ENCODE measurements at places on chromosomes 6 and 20.

- no peak for DNase-seq
Observed at GRCh38 chr6:126170978-126171382, 168.9 kb upstream of the CENPW start.

- DNase-seq, result no peak
Observed at GRCh38 chr6:66897576-66897975, 1190.5 kb upstream of the EYS start.

DNA sequence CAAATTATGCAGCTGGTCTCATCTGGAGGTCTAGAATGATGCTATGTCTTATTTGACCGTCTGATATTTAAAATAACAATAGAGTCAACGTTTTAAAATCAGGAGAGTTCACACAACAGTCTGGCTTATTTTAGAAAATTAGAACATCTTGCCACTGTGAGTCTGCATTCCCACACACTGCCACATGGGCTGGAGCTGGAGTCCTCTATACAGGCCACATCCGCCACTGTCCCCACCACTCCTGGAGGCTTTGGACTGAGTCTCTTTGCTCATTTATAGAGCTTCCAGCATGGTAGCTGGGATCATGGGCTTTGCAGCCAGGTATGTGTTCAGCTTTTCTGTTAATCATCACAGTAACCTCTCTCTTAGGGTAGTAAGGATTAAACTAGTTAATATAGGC is 68.8 kb upstream of the ZNFX1 start:
- DNase-seq, result no peak

- no peak for DNase-seq
Observed at GRCh38 chr6:129621252-129621651, 88.7 kb downstream of the ARHGAP18 start.

DNA sequence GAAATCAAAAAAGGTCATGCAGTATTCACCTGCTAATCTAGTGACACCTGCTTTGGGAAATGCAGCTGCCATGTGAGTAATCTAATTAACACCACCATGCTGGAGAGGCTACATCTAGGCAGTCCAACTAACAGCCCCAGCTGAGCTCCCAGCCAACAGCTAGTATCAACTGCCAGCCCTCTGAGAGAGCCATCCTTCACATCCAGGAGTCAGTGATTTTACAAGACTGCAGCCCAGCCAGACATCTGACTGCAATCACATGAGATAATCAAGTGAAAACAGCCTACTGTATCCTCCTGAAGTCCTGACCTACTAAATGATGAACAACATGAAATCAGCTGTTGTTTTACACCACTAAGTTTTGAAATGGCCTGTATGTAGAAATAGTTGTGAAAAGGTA is 298.4 kb downstream of the TRDN start:
- no peak for DNase-seq

DNA sequence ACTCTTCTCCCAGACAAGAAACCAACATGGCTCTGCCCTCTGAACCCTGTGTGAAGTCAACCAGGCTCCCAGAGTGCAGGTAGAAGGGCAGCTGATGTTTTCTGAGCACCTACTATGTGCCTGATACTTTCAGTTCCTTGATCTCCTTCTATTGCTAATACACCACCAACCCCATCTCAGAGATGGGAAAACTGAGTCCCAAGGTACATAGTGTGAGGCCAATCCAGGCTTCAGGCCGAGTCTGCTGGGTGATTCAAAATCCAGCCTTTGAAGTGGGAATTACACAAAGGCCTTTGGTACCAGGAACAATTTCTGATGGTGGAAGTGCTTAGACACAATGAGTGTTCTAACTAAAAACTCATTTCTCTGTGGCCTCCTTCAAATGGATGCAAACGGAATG is 96.3 kb downstream of the NFATC2 start:
- DNase-seq, result no peak

DNA sequence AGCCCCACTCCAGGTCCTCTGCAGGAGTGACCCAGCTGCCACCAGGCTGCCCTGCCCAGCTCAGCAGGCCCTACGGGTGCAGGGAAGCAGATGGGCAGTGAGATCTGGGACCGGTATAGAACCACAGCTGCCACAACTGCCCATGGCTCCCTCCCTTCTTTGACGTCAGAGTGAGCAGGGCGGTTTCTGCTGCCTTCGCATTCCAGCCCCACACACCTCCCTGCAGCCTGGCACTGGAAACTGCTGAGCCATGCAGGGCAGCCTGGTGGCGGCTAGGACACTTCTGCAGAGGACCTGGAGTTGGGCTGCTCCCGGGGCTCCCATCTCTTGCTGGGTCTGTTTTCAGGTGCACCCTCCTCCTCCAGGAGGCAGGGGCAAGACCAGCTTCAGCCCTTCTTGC is 101.6 kb upstream of the CD93 start:
- DNase-seq, result no peak

- no peak for DNase-seq
Observed at GRCh38 chr6:10112871-10113549, 301.9 kb downstream of the TFAP2A start.

GRCh38 chr20:32559753-32560380 is 25.3 kb downstream of the NOL4L start:
- no peak for DNase-seq

DNA sequence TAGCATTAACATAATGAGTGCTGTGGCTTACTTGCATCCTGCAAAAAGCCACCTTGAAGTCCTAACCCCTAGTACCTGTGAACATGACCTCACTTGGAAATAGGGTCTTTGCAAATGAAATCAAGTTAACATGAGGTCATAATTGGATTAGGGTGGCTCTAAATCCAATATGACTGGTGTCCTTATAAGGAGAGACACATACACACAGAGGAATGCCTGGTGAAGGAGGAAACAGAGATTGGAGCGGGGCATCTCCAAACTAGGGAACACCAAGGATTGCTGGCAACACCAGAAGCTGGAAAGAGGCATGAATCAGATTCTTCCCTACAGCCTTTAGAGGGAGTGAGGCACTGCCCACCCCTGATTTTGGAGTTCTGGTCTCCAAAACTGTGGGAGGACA is 17.6 kb upstream of the RPS6KA2 start:
- no peak for DNase-seq

- no peak for DNase-seq
Observed at GRCh38 chr6:5394280-5394679, 133.0 kb downstream of the FARS2 start.

- DNase-seq, result peak; percentile 6
Observed at GRCh38 chr6:113632220-113632864, 224.8 kb upstream of the MARCKS start.

GRCh38 chr6:104460738-104461483 is 398.8 kb downstream of the HACE1 start:
- no peak for DNase-seq

DNA sequence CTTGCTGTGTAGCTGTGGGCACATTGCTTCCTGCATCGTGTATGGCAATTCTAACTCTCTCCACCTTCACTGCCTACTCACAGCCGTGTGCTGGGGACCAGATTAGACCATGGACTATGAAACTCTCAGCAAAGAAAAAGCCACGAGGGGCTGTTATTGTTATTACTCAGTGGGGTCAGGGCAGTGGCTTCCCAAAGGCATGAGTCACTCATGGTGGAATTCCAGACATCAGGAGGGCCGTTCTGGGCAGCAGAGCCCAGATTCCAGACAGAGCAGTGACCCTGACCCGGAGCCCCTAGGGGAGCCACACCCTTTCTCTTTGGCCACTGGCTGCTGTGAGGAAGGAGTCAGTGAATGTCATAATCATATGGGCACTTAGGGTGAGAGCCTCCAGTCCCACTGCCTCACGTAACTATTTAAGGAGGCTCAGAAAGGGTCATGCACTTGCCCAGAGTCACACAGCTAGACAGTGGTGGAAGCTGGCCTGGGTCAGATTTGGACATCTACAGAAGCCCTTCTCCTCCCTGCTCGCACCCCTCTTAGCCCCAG is 22.2 kb upstream of the CCN5 start:
- no peak for DNase-seq

GRCh38 chr20:57964011-57964862 is 254.4 kb upstream of the PMEPA1 start:
- DNase-seq, result no peak

DNA sequence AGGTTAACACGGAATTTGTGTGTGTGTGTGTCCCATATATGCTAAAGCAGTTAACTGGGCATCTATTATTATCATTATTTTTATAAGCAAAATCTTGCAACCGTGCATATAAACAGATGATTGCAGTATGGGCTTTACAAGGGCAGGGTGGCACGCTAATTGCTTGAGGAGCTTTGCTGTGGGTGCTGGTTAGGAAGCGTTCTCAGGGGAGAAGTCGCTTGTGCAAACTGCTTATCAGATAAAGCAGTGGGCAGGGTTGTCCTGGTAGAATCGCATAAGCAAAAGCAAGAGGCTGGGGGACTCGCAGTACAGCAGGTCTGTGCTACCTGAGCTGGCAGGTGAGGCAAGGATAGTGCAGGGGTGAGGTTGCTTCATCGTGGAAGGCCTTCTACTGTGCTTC is 9.7 kb upstream of the CCN6 start:
- no peak for DNase-seq

DNA sequence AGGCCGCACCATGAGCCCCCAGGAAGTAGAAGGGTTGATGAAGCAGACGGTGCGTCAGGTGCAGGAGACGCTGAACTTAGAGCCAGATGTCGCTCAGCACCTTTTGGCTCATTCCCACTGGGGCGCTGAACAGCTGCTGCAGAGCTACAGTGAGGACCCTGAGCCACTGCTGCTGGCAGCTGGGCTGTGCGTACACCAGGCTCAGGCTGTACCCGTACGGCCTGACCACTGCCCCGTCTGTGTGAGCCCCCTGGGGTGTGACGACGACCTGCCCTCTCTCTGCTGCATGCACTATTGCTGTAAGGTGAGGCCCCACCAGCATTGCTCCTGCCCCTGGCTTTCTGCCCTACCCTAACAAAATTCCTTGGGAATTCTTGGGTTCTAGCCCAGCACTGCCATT is 13.1 kb downstream of the DNPH1 start:
- no peak for DNase-seq

DNA sequence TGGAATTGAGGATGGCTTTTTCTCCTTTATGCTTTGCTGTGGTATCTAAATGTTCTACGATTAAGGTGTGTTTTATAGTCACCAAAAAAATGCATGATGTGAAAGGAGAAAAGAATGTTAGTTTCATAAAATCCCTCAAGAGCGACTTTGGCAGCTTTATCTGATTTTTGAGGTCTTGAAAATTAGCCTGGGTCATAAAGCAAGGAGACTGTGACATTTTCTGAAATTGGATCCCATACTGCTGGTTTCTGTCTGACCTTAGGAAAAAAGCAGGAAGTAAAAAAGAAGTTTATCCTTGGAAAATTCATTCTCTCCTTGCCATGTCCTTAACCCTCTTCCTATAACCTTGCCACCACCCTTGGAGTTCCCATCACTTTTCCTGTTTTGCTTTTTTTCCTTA is 525.3 kb downstream of the CD83 start:
- DNase-seq, result no peak

GRCh38 chr6:3125815-3126214 is 7.3 kb downstream of the BPHL start:
- no peak for DNase-seq

DNA sequence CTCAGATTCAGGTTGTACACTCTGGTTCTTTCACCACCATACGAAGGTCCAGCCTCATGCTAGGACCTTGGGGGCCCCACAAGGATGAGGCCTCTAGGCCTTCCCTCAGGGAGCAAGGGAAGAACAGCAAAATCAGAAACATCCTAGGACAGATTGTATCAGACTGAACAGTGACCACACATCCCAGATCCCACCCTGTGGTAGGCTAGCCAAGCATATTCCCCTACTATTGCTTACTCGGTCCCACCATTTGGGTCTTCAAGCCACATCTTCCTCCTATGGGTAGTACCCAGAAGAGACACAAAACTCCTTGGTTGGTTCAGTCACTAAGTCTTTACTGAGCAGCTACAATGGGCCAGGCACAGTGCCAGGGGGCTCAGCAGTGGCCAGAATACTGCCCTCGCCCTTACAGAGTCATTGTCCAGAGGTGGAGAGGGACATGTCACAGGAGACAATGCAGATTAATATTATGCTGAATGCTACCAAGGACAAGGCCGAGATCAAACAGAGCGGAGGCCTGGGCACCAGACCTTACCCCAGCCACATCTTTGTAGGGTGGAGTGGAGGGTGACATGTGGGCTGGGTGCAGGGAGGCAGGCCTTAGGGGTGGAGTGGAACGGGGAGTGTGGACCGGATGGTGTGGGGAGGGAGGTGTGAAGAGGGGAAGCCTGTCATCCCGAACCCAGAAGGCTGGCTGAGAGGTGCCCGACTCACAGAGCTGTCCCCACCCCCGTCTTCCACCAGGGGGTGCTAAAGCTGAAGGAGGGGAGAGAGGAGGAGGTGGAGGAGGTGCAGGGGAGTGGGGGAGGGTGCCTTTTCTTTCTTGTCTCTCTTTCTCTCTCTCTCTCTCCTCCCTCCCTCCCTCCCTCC is 6.8 kb upstream of the MAPK13 start:
- peak; percentile 81 for DNase-seq

DNA sequence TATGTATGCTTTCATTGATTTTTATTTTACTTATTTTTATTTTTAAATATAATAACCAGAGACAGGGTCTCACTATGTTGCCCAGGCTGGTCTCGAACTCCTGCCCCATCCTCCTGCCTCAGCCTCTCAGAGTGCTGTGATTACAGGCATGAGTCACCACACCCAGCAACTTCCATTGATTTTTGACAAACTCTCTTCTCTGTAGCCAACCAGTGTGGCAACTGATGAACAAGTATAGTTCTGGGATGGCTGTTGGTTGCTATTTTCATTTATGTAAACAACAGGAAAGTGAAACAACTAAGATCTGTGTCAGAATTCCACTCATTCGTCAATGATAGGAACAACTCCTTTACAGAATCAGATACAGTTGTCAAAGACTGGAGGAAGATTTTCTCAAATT is 356.7 kb upstream of the JARID2 start:
- DNase-seq, result no peak

- no peak for DNase-seq
Observed at GRCh38 chr6:167577891-167578361, 248.8 kb upstream of the AFDN start.

- no peak for DNase-seq
Observed at GRCh38 chr20:34703424-34704176, 544 bp upstream of the TP53INP2 start.

DNA sequence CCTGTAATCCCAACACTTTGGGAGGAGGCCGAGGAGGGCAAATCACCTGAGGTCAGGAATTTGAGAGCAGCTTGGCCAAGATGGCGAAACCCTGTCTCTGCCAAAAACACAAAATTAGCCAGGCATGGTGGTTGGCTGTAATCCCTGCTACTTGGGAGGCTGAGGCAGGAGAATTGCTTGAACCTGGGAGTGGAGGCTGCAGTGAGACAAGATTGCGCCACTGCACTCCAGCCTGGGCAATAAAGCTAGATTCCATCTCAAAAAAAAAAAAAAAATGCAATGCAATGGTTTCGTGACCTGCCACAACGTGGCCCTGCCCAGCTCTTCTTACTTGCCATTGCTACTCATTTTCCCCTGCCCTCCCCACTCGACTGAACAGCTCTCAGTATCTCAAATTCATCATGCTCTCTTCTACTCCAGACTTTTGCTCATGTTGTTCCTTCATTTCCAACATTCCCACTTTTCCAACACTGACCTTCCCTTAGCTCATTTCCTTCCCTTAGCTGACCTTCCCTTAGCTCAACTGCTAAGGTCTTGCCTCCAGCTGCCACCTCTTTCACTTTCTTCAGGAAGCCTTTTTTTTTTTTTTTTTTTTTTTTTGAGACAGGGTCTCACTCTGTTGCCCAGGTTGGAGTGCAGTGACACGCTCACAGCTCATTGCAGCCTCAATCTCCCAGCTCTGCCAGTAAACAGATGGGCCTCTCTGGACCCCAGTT is 2.1 kb upstream of the MTHFD1L start:
- DNase-seq, result no peak

- DNase-seq, result no peak
Observed at GRCh38 chr20:15838466-15838865, 734.8 kb downstream of the KIF16B start.

Measured in stimulated activated CD4-positive, alpha-beta T cell treated with anti-CD3 and anti-CD28 coated beads, Interleukin-1b, Interleukin-23, amount 100 ng/mL, for 24 hours (primary cell).